ENCODE measurements at places on chromosomes 16 and 17.

DNA sequence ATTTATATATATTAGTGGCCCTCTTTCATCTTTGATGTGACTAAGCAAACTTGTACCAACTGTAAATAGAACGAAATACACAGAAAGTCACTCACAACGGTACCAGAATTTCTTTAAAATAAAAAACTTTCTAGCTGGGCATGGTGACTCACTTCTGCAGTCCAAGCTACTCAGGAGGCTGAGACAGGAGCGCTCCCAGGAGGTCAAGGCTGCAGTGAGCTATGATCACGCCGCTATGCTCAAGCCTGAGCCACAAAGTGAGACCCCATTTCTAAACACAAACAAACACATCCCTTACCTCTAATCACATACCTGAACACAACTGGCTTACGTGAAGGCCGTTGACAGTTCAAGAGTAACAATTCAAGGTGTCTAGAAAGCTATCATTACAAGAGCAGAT, 29.7 kb downstream of the STAT5B start:
- no peak for DNase-seq

- DNase-seq: no peak
Observed at GRCh38 chr17:5677620-5678019, 93.3 kb upstream of the NLRP1 start.

- DNase-seq: no peak
Observed at GRCh38 chr16:73124097-73124652, 76.2 kb upstream of the ZFHX3 start.

GRCh38 chr17:55388842-55389241, 32.8 kb downstream of the MMD start:
- DNase-seq: no peak

- no peak for DNase-seq
Observed at GRCh38 chr17:21008992-21009671, 33.7 kb downstream of the USP22 start.

- no peak for DNase-seq
Observed at GRCh38 chr16:53068423-53068833, 13.6 kb downstream of the CHD9 start.

- no peak for DNase-seq
Observed at GRCh38 chr16:53787423-53787822, 83.5 kb downstream of the FTO start.

DNA sequence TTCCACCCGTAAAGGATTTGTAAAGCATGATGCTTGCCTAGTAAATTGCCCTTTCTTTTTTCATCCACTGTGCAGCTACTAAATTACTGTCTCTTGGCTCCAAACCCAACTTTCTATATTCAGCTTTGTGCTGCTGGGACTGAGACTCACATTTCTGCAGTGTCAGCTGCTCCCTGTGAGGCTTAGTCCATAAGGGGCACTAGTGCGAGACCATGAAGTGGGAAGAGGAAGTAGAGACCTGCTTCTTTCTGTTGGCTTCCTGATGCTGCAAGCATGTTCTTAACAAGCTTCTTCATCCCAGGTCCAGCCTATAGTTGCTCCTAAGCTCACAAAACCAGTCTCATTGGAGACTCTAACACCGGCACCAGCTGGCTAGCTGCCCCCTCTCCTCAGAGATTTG, 74.9 kb upstream of the HS3ST2 start:
- no peak for DNase-seq

- DNase-seq: no peak
Observed at GRCh38 chr16:67648764-67649407, 3.9 kb downstream of the CARMIL2 start.

DNA sequence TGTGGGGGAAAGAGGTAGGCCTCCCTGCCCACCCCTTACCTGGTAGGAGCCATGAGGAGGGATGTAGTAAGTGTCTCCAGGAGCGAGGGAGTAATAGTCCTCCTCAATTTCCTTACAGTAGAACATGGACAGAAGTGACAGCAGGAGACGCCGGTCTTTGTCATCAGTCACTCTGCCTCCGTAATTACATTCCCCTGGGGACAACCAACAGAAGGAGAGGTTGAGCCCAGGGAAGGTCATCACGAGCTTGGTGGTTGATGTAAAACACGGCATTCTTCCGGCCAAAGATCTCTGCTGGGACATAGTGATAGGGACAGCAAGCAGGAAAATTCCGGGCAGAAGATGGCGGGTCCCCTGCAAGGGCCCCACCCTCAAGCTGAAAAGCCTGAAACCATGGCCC, 47.9 kb downstream of the LYRM1 start:
- no peak for DNase-seq

DNA sequence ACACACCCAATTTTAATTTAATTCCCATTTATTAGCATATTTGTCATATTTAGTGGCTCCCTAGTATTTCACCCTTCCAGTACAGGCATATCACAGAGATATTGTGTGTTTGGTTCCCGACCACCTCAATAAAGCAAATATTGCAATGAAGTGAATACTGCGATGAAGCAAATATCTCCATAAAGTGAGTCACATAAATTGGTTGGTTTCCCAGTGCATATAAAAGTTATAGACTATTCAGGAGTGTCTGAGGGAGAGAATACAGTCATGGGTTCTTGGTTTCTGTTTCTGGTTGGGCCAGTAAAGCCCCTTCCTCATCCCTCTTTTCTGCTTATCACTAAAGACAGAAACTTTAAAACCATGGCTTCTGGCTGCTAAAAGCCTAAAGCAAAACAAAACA, 295.4 kb upstream of the AXIN2 start:
- no peak for DNase-seq

GRCh38 chr17:28228109-28228840, 90.7 kb upstream of the TMEM97 start:
- DNase-seq: no peak

DNA sequence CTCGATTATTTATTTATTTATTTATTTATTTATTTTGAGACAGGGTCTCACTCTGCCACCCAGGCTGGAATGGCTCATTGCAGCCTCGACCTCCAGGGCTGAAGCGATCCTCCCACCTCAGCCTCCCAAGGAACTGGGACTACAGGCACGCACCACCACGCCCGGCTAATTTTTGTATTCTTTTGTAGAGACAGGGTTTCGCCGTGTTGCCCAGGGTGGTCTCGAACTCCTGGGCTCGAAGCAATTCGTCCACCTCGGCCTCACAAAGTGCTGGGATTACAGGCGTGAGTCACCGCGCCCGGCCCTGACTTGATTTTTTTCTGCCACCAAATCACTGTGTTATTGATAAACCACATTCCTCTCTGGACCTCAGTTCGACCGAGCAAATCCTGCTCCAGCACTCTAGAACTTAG, 758 bp upstream of the RPL23A start:
- DNase-seq: no peak

- no peak for DNase-seq
Observed at GRCh38 chr17:81200695-81201580, 21.8 kb downstream of the CEP131 start.

DNA sequence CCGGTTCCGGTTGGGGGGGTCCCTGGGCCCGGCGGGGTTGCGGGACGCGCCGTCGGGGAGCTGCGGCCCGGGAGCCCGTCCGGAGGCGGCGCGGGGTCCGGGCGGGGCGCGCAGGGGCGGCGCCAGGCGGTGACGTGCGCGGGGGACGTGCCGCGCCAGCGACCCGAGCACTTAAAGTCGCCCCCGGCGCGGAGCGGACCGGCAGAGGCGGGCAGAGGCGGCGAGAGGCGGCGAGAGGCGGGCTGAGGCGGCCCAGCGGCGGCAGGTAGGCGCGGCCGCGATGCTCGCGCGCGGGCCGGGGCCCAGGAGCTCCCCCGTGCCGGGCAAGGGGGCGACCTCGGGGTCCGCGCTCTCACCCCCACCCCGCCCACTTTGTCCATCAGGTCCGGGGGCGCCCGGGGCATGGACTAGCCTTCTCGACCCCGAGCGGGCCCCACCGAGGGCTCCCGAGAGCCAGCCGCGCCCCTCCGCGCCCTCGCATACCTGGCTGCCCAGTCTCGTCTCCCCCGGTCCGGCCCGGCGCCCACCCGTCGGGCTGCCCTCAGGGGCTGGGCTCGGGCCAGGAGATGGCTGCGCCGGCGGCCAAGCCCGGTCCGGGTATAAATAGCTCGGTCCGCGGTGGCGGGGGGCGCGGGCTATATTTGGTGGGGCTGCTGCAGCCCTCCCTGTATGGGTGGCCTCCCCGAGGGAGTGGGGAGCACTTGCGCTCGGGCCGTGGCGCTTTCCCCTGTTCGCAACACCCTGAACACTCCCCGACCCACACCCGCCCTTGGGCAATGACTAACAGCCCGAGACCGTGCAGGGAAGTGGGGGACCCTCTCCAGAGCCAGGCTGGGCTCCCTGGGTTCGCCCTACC, at the start of gene SLC16A3:
Gene SLC16A3, plus strand, starts transcription at position 201 of the 856 bp plus-strand sequence. CDS start 6,967 bp downstream, outside the sequence.
- peak; percentile 21 for DNase-seq

- DNase-seq: no peak
Observed at GRCh38 chr16:8818504-8819270, 21.0 kb downstream of the PMM2 start.

GRCh38 chr16:54291656-54292487, 5.3 kb upstream of the IRX3 start:
- DNase-seq: no peak

DNA sequence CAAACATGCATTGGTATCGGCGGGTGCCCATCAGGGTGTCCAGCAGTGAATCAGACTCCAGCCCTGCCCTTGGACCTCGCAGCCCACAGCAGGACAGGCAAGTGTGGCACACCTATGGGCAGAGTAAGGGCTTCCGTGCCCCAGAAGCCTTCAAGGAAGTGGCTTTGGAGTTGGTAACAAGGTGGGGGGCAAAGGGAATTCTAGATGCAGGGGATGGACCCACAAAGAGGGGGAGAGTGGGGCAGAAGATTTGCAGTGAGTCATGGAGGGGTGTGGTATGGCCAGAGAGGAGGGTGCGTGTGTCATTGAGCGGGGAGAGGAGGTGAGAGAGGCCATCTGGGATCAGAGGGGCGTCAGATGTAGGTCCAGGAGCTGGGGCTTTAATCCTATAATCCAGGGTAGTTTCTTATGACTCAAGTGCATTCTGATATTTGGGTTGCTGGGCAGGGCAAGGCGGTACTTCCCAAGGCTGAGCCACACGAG, 8.5 kb upstream of the SPNS2 start:
- DNase-seq: no peak

- no peak for DNase-seq
Observed at GRCh38 chr17:63442549-63443035, 3.5 kb downstream of the CYB561 start.

DNA sequence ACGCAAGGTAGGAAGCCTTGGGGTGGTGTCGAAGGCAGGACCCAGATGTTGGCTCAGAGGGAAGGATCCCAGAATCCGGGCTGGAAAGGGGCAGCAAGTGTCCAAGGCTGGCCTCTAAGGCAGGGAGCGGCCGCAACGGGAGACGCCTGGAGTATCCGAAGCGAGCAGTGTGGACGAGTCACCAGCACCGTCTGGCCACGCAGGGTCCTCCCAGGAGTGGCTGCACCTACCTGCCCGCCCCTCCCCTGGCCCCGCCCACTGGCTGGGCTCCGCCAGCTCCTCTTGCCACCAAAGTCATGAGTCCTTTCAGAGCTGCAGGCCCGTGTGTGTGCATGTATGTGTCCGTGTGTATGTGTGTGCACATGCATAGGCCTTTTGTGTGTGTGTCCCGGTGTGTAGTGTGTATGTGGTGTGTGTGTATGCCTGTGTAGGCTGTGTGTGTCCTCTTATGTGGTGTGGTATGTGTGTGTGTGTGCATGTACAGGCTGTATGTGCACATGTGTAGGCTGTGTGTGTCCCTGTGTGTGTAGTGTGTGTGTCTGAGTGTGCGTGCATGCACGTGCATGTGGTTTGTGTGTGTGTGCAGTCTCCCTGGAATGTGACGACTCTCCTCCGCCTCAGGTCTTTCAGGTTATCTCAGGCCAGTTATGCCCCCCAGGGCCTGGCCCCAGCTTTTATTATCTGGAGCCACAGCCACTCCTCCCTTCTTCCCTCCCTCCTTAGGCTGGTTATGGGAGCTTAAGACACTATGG, at the start of gene PRSS8:
Gene PRSS8, minus strand, starts transcription at position 193 of the 752 bp plus-strand sequence. CDS start 229 bp downstream, outside the sequence.
- peak; percentile 39 for DNase-seq

GRCh38 chr16:31202414-31203375, at the start of gene PYCARD:
Gene PYCARD, minus strand, starts transcription at chr16:31202760. Its CDS starts 70 bp downstream, at chr16:31202690.
- no peak for DNase-seq

GRCh38 chr17:43778337-43779144, at the start of gene DUSP3:
Gene DUSP3, minus strand, starts transcription at chr17:43778977. Its CDS starts 53 bp downstream, at chr17:43778924.
- peak; percentile 65 for DNase-seq

DNA sequence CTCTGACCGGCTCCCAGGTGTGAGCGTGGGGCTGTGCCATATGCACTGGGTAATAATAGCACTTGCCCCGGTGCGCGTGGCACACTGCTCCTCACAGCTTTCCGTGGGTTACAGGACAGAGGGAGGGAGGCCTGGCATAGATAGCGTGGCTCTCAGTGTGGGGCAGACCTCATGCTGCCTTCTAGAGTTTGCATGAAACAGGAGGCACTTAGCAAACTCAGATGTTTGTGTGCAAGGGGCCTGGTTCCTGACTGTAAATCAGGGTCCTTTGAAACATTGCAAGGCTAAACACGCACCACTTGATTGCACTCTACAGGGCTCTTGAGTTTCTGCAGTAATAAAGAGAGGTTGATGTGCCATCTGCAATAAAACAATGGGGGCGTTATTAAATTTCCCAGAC, 101.7 kb downstream of the RPTOR start:
- peak; percentile 75 for DNase-seq

DNA sequence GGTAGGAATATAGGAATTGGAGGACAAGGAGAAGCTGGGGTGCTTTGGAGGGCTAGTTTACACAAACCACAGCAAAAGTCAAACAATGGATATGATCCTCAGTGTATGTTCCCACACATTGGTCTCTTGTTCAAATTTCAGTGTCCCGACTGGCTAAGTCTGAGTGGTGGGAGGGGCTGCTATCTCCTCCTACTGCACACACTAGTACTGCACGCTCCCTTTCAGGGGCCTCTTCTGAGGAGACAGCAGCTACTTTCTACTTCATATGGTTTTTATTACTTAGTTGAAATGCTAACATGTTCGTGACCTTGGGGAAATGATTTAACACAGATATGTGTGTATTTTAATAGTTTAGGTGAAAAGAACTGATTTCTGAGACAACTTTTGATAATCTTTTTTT, 18.8 kb upstream of the KRT10 start:
- DNase-seq: no peak

DNA sequence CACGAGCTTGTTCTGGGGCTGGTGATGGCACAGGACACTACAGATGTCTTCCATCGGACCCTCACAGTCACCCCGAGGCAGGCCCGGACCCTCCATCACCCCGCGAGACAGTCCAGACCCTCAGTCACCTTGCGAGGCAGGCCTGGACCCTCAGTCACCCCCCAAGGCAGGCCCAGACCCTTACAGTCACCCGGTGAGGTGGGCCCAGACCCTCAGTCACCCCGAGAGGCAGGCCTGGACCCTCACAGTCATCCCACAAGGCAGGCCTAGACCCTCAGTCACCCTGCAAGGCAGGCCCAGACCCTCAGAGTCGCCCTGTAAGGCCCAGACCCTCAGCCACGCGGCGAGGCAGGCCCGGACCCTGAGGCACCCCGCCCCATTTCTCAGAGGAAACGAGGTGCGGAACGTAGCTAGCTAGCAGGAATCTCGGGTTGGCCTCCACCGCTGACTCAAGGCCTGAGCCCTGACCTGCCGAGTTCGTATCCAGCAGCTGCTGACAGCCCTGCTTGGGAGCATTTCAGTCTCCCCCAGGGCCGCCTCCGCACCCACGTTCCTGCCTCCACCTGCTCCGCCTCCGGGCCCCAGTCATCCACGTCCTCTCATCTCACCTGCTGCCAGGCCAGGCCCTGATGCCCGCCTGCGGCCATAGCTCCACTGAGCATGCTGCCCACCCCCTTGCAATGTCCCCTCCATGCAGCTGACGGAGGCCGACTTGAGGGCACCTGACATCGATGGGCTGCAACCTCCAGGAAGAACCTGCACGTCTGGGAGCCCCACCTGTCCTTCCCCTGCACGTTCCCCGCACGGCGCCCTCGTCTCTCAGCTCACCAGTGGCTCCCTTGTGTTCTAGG, 28.7 kb downstream of the RPH3AL start:
- no peak for DNase-seq

Measured in DMS153 (cell line).